ENCODE measurements at places on chromosomes 2 and 18.

- DNase-seq = no peak
Observed at GRCh38 chr2:30038419-30038818, 108.4 kb upstream of the YPEL5 start.

DNA sequence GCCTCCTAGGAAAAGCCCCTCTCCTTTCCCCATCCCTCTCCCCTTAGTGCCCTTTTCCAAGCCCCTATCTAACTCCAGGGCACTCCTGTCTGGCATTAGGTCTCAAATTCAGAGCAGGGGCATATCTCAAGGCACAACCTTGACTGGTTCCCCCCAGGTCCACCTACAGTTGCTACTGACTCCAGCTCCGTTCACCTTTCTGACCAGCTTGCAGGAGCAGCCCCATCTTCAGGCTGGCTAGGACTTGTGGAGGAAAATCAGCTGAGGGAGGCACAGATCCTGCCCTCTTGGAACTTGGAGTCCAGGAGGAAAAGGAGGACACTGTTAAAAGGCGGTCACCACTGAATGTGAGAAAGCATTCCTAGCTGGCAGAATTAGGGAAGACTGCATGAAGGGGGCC, 152.4 kb downstream of the ZFP36L2 start:
- no peak for DNase-seq

DNA sequence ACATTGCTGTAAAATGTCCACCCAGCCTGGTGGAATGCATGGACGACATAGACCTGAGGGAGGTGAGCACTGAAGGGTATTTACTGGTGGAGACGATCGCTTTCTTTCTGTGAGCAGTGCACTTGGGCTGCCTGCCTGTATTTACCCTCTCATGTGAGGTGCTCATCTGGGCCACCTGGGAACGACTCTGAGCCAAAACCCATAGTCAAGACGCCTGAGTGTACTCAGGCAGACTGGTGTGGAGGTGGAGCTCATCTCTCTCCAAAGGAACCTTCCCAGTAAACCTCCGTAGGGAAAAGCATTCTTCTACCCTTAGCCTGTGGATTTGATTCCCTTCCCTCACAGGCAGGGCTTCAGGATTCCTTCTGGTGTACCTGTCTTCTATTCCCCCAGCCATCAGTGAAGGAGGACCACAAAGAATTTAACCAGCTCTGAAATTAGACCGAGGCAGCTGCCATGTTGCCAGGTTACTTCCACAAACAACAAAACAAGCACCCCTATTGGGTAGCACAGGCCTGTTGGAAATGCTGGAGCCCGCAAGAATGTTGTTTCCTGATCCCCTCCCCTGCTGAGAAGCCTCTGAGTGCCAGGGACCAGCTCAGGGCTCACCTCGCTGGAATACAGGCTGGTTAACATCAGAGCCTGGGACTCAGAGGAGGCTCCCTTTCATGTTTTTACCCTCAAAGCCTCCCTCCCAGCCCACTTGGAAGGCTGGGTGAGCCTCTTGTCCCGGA, 47.5 kb upstream of the TXNDC2 start:
- no peak for DNase-seq

GRCh38 chr2:2823061-2823753, 492.1 kb upstream of the MYT1L start:
- DNase-seq = no peak

- DNase-seq = no peak
Observed at GRCh38 chr18:32284284-32284683, 94.4 kb downstream of the MEP1B start.

DNA sequence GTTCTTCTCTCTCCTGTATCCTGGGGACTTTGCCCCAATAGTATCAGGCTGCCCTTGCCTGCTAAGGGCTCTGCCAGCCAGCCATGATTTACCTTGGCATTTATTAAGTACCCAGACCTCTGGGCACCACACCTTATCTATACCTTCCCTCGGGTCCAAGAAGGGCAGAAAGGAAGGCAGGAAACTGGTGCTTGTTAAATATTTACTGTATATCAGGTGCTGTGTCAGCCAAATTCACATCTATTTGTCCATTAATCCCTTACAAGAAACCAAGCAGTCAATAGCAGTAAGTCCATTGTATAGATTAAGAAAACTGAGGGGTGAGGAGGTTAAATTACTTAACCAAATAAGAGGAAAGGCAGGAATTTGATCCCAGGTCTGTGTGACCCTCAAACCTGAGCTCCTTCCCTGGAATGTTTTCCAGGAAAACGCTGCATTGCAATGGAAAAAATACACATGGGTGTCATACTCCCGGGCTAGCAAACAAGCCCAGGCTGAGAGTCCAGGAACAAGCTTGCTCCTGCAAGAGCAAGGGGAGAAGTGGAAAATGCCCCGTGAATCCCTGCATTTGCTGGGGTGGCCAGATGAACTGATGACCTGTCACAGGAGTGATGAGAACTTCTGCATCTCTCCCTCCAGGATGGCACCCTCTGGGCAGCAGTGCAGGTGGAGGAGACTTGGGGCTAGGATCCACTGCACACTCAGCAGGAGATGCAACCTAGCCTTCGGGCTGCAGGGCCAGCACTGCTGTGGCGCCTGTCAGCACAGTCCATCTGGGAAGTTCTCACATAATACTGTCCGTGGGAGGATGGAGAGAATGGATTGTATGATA, 30.4 kb downstream of the CIB4 start:
- DNase-seq = no peak

- no peak for DNase-seq
Observed at GRCh38 chr2:3464401-3465005, 54.8 kb downstream of the ADI1 start.

Measured in central memory CD4-positive, alpha-beta T cell (primary cell).